ENCODE measurements at places on chromosomes 12 and 14.

- no peak for DNase-seq
These were observed at the start of gene PPP1R1A for GRCh38 chr12:54588110-54588889. TSS of gene PPP1R1A (minus strand) at chr12:54588659. CDS start at chr12:54588488, 171 bp downstream.

GRCh38 chr14:78162202-78162601 lies 8.0 kb upstream of the NRXN3 start:
- no peak for DNase-seq

- DNase-seq: no peak
These were observed 12.3 kb upstream of the FBXO21 start for GRCh38 chr12:117202556-117202955.

DNA sequence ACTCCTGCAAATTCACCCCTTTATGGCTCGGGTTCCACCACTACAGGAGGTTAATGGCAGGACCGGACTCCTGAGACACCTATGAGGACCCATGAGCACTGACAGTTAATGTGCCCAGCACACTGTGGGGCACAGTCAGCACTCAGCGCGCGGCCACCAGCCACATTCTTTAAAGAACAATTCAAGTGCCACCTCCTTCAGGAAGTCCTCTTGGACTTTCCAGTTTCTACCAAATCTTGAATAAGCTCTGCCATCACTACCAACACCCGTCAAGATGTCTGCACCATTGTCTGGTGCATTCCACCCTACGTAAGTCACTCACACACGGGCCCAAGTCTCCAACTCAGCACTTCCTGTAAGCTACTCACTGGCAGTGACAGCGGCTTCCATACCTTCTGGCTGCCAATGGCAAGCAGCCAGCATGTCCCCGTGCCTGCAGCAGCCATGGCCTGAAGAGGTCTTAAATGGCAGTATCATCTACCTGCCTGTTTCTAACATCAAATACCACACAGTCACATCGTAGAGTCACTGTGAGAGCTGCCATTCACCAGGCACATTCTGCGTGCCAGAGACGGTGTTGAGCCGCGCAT lies 48.5 kb downstream of the CDC42BPB start:
- no peak for DNase-seq

DNA sequence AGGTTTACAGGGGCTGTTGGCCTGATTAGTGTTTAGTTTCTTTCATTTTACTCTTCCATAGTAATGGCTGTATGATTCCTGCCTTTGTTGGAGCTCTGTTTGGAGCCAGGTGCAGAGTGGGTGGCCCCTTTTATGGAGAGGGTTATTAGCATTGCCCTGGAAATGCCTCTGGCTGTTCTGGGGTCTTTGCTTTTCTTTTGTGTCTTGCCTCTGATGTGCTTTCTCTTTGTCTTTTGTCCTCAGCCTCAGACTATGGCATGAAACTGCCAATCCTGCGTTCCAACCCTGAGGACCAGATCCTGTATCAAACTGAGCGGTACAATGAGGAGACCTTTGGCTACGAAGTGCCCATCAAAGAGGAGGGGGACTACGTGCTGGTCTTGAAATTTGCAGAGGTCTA lies 6.9 kb downstream of the MLEC start:
- no peak for DNase-seq

GRCh38 chr14:69610020-69610873 lies 1.1 kb upstream of the SUSD6 start:
- no peak for DNase-seq

GRCh38 chr12:104604995-104605675 lies 148.4 kb downstream of the CHST11 start:
- no peak for DNase-seq

DNA sequence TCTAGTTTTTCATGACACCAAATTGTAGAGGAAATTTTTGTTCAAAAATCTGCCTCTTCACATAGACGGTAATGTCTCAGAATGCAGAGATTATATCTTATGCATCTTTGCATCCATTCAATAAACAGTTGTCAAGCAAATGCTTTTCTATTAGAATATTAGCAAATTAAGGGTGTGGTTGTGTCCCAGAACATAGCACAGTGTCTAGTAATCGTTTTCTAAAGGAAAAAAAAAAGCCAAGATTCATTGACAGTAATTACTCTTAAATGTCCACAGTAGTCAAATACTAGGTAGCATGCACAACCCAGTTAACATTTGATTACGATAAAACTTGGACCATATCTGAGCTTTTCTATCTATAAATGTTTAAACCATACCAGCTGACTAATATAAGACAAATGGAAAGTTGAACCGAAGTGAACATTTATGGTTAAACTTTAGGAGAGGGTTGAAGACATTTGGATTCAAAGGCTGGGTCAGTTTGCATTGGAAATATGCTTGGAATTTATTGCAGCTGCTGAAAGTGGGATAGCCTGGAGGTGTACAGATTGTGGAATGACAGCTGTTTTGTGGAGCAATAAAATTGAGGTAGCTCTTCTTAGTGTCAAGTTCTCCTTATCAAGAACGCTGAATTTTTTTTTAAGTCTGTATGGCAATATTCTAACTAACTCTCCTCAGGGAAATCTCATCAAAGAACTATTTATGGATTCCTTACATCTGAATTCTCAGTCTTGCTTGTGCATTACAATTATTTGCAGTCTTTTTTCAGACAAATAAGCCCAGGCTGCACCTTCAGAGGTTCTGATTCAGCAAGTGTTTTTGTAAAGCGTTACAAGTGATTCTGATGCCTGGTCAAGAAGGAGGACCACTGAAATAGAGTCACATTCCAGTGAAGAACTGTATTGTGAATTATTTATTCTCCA lies 66.7 kb upstream of the ATP2B1 start:
- DNase-seq: no peak

DNA sequence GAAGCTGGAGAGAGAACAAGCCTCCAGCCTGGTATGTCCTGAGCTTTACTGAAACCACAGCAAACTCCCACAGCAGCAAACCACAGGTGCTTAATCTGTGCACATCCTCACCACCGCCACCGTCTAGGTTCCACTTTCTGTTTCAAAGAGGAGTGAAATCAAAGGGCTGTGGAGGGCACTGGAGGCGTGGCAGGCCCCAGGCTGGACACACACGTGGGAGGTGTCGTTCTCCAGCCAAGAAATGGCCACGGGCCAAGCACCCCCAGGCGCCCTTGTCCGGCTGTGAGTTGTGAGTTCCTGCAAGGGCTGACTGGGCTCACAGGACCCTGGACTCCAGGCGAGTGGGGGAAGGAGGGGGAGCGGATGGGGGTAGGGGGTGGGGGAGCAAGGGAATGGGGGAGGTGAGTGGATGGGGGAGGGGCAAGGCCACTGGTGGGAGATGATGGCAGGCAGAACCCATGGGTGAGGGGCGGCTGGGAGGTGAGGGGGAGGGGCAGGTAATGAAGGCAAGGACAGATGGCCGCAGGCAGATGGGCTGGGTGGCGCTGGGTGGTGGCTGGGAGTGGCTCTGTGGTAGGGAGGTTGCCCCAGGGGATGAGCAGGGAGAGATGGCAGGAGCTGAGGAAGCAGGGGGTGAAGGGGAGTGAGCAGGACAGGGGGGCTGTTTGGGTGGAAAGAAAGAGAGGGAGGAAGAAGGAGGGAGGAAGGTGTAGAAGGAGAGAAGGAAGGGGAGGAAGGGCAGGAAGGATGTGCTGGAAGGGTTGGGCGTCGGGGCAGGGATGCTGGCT lies 86.7 kb downstream of the NCOR2 start:
- peak; percentile 12 for DNase-seq

DNA sequence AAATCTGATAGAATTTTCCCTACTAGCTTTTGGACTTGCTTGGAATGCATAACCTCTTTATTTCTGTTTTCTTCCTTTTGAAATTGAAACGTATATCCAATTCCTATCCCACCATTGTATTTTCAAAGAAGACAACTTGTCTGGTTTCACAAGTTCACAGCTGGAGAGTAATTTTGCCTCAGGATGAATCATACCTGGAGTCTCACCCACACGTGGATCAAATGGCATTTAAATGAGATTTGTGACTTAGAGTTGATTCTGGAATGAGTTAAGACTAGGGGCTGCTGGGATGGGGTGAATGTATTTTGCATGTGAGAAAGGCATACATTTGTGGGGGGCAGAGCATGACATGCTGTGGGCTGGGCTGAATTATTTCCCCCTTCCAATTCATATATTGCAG lies 516.5 kb upstream of the MGAT4C start:
- DNase-seq: no peak

DNA sequence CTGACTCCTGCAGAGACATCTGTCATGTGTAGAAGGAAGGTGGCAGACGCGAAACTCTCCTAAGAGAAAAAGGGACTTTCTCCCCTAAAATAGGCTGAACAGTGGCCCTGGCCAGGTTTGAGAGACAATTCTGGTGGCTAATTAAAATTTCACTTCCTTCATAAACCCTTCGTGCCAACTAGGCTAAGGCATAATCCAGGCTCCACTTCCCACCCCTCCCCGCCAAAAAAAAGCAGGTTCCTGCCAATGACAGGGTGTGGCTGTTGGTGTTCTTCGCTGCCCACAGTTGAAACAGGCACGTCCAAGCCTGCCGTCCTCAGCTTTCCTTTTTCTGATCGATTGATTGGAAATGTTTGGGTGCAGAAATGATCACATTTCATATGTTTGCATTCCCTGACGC lies 144.6 kb downstream of the GCH1 start:
- DNase-seq: no peak

GRCh38 chr14:86942936-86943335 lies 1050.0 kb downstream of the GALC start:
- no peak for DNase-seq

DNA sequence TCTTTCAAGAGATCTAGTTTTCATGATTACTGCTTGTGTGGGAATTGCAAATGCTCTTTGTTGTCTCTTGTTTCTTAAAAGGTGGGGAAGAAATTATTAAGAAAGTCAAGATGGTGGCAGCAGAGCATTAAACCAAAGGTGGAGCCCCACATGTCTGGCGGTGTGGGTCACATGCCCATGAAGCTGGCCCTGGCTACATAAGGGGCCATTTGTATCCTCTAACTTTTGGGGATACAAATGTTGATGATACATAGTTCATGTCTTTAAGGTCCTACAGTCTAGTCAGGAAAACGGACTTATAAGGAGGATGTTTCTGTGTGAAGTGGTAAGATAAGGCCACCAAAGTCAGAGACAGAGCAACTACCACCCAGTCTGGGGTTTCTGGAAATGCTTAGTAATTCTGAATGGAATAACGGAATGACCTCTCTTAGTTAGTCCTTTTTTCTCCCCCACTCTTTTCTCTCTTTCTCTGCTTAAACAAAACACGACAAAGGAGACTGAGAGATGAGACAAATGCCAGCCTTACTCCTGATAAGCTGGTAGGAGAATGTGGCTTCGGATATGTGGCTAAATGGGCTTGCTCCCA lies 39.9 kb upstream of the PTHLH start:
- DNase-seq: no peak

All from activated effector memory CD4-positive, alpha-beta T cell treated with Interleukin-2 at 50 U/mL for 16 hours (primary cell).